T-helper 9 cell (primary cell): ENCODE measurements at places on chromosomes 3 and 15.

- no peak for DNase-seq
These were observed 53.9 kb downstream of the ROPN1B start for GRCh38 chr3:126022741-126023359.

GRCh38 chr3:154970797-154971196, 109.3 kb upstream of the MME start:
- DNase-seq = no peak

GRCh38 chr15:54790693-54791092, 406.0 kb downstream of the RSL24D1 start:
- no peak for DNase-seq

GRCh38 chr15:52653431-52653964, 25.7 kb downstream of the ATOSA start:
- DNase-seq = no peak

DNA sequence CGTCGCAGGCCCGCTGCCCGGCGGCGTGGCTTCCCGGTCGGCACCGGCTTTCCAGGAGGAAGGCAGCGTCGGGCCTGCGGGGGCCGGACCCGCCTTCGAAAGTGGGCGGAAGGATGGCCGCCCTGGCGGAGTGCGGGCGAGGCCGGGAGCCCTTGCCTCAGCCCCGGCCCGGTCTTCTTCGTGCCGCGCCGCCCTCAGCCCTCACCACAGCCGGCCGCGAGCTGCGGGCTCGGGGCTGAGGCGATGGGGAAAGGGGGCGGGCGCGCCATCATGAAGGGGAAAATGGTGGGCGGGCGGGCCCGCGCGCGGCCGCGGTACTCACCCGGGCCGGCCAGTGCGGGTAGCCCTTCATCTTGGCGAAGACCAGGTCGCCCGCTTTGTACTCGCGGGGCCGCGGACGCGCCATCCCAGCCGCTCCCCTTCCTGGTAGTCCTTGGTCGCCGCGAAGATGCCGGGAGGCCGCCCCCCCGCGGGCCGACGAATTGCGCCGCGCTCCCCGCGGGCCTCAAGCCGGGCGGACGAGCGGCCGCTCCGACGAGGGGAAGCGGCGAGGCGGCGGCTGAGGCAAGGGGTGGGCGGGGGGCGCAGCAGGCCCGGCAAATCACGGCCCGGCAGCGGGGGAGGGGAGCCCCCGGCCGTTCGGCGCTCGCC, 489 bp downstream of the HDGFL3 start:
- DNase-seq = no peak

DNA sequence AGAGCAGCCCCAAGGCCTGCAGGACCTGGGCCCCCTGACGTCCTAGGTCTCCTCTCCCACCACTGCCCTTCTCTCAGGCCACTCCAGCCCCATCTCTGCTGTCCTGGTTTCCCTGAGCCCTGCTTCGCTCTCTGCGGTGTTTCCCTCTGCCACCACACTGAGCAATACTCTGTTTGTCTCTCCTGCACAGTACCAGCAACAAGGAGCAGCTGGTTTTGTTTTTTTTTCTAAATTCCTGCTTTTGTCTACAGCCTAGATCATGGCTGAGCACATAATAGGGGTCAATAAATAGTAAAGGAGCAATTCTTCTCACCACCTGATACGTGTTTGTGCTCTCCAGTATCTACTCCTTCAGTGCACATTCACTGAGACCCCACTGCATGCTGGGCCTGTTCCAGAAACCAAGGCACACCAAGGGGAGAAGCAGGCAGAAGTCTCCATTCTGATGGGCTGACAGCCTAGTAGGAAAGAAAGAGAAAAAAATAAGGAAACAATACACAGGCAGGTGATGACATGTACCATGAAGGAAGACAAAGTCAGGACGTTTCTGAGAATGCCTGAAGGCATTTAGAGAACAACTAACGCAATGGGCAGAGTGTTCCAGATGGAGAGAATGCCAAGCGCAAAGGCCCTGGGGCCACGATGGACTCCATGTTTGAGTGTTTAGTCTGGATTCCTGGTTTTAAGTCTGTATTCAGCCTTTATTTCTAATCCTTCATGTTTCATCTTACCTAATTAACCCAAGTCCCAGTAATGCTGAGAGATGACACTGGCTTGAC, 6.0 kb upstream of the ACAD9 start:
- no peak for DNase-seq

DNA sequence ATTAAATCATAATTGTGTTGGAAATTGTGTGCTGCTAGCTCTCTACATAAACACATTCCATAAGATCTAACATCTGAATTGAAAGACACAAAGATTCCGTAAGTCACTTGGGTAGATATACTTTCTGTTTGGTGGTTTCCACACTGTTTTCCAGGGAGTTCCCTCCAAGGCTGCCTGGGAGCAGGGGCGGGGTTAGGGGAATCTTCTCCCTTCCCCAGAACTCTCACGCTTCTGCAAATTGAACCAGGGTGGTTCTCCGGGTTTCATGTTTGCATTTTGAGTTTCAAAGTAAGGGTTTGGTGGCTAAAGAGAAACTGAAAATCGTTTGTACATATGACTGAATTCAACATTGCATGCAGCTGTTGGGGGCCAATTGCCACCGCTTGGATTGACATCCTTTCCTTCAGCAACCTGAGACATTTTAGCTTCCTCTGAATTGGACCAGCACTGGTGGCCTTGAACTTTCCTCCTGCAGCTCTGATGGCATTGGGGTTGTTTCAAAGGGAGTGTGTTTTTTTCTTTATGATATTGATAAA, 192.7 kb upstream of the FEZF2 start:
- no peak for DNase-seq

DNA sequence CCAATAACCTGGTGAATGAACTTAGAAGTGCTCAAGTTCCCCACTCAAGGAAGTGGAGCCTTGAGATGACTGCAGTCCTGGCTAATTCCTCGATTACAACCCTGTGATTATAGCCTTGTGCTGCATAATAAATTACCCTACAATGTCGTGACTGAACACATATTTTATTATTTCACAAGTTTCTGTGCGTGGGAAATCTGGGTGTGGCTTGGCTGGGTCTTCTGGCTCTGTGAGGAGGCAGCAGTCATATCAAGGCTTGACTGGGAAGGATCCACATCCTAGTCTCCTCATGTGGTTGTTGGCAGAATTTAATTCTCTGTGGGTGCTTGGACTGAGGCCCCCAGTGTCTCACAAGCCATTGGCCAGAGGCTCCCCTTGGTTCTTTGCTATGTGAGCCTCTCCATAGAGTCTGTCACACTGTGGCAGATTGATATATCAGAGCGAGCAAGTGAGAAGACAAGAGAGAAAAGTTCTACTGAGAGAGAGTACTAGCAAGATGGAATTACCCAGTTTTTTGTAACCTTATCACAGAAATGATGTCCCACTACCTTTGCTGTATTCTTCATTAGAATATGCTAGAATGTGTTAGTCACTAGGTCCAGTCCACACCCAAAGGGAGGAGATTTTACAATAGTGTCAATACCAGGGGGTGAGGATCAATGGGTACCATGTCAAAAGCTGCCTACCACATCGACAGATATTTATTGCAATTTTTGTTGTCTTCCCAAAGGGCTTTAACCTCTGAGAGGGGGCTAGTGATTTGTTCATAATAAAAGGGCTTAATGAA, 102.8 kb upstream of the TBC1D5 start:
- no peak for DNase-seq

- DNase-seq = no peak
These were observed 362.7 kb upstream of the CFAP20DC start for GRCh38 chr3:59412516-59412915.

DNA sequence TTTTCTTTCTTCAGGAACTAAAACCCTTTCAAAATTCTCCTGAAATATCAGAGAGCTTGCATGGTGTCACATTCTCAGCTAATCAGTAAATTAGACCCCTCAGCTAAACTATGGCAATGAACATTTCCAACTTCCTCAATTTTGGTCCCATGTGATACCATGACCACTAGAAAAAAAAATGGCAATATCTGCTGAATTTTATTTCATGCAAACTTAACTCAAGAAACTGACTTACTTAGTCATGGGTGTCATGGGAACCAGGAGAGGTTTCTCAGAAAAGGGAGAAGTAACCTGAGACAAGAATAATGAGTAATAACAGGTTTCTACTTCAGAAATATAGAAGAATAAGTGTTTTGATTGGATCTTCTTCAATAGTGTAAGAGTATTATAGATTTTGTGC, 784.6 kb upstream of the ALCAM start:
- no peak for DNase-seq

DNA sequence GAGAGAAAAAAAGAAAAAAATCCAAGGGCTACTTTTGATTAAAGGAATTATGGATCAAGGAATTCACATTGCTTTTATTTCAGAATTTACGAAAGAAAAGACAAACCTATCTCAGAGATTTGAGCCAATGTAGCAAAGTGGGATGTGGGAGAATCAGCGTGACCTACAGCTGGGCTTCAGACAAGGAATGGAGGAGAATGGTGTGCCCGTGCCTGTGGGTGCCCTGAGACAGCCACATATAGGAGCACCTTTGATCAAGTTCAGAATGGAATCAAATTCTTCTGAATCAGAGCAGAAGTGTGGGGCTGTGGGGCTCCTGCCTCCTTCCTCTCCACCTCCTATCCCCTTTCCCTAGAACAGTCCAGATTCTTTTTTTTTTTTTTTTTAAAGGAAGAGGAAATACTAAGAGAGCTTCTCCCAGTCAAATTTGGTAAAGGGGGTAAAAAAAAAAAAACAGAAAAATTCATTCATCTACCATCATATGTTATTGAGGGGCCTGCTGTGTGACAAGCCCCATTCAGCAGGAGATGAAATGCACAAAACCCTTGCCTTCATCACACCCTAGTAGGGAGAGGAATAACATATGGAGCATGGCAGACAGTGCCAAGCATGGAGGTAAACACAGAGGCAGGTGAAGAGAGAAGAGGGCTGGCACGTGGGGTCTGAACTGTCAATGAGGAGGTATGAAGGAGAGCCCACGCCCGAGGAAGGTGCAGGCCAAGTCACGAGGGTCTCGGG, 25.0 kb upstream of the MUSTN1 start:
- no peak for DNase-seq

DNA sequence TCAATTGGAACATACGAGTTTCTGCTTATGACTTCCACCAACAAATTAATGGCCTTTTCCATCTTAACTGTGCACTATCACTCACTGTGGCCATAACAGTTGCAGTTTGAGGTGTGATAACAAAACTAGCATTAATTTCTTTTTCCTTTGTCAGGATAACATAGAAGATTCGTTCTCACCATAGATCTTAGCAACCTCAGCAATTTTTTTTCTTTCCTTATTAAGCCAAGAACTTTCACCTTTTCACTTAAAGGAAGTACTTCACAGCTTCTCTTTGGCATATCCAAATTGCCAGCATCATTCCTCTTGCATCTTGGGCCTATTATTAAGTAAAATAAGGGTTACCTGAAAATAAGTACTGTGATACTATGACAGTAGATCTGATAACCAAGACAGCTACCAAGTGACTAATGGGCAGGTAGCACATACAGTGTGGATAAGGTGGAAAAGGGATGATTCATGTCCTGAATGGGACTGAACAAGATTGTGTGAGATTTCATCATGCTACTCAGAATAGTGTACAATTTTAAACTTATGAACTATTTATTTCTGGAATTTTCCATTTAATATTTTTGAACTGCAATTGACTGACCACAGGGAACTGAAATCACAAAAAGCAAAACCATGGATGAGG, 46.6 kb downstream of the CEP70 start:
- DNase-seq = no peak

DNA sequence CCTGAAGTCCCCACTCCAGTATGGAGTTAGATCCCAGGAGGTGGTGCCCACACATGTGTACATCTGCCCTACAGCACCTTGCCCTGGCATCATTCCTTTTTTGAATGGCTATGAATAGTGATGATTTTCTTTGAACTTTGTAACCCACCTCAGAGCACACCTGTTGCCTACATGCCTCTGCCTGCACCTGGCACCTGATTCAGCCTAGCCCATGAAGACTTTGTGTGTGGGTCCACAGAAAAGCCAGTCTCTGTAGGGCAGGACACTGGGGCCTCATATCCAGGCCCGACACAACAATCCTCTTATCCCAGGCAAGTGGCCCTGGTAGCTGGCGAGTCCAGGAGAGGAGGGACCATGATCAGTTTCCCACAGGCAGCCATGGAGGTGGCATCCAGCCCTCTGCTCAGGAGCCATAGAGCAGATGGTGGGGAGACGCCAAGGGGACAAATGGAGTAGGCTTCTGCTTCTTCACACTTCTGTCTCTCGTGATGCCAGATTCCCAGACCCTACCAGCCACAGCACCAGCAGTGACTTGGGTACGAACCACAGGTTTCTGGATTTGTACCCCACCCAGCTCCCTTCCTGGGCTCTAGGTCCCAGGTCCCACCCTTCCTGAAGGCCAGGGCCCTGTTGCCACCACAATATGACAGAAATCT, 230.7 kb downstream of the UACA start:
- DNase-seq = no peak

DNA sequence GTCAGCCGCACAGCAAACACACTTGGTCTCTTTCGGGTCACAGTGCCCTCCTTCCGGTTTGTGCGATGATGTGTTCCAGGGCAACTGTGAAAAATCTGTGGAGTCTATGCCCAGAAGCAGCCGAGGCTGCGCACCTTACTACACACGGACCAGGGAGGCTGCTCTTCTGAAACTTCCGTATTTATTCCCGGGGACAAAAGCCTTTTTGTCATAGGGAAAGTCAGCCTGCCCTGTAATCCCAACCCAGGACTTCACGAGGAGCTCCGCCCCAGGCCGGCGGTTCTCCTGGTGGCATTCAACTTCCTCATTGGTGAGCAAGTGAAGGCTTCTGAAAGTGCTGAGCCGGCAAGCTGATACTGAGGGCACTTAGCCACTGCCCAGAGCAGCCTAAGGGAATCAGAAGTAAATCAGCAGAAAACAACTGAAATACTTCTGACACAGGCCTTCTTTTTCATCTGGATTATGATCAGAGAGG, 126.5 kb downstream of the FMN1 start:
- no peak for DNase-seq

- DNase-seq = no peak
These were observed 111.9 kb downstream of the ETFA start for GRCh38 chr15:76199106-76200082.

GRCh38 chr3:127037021-127037400, 54.1 kb downstream of the PLXNA1 start:
- DNase-seq = no peak

- no peak for DNase-seq
These were observed 40.2 kb upstream of the GOLGA8J start for GRCh38 chr15:30042556-30042955.

DNA sequence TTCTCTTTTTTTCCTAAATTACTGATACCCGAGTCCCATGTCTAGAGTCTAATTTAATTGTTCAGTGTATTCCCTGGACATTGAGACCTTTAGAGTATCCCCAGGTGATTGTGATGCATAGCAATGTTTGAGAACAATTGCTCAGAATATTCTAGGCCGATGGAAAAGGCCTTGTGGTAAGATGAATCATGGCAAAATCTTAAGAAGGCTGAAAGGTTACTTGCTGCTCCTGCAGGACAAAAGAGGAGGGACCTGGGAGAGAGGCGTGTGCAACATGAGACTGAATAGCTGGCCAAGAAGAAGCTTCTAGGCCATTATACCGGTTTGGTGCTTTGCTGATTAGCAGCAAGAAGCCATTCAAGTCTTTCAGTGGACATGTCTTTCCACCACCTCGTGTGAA, 256.6 kb downstream of the ROBO2 start:
- DNase-seq = no peak
